ENCODE measurements at places on chromosomes 1 and 21. TPM values are rescaled to one million over a fixed set of nuclear protein-coding genes. Genes with fewer than 3 reads are reported as not detected.
A peak's percentile ranks its signal among the peaks of the same experiment; 100 is the strongest.

DNA sequence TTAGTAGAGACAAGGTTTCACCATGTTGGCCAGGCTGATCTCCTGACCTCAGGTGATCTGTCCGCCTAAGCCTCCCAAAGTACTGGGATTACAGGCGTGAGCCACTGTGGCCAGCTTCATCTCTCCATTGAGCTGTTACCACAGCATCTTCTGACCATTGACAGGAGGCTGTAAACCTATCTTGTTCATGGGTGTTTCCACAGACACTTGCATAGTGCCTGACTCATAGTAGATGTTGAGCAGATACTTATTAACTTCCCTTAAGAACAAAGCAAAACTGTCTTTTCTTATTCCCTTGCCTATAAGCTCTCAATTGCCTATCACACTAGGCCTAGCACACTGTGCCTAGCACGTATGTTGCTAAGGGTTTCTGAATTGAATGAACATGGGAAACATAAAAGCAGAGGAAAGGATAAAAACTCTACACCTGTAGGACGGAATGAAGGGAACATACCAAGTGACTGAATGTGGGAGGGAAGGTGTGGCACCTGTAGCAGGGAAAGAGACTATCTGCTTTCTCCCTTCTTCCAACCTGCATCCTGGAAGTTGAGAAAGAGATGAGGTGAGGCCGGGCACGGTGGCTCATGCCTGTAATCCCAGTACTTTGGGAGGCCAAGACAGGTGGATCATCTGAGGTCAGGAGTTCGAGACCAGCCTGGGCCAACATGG is 1.2 kb upstream of the C1orf54 start:
- DNase-seq: no peak

RAB42 gene
- 3.5 TPM for total RNA-seq

DNA sequence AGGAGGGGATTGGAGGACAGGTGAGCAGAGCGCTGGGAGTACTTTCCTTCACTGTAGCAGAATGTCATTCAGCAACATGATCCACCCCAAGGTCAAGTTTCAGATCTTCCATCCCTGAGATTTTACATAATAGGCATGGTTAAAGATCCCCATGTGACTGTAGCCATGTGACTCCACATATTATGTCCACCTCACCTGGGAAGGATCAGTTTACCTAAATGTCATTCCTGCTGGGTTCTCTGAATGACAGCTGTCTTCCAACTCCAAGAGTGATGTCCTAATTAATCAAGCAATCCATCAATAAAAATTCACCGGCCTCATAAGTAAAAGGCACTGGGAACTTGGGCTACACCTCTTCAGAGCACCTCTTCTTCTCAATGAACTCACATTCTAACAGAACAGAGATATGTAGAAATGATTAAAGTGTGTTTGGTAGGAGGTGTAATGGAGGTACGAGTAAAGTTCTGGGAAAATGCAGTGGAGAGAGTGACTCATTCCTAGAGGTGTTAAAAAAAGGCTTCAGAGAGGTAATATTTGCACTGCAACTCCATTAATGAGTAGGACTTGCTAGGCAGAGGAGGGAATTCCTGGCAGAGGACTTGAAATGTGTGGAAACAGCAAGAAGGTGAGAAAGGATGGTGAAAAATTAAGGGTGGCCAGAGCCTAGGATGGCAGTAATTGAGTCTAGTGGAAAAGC is 22.2 kb upstream of the MAPKAPK2 start:
- DNase-seq: no peak

- peak; percentile 80 for DNase-seq
These were observed at the start of gene PDE4B for GRCh38 chr1:65792669-65793358. TSS of gene PDE4B (plus strand) at chr1:65792895.

DNA sequence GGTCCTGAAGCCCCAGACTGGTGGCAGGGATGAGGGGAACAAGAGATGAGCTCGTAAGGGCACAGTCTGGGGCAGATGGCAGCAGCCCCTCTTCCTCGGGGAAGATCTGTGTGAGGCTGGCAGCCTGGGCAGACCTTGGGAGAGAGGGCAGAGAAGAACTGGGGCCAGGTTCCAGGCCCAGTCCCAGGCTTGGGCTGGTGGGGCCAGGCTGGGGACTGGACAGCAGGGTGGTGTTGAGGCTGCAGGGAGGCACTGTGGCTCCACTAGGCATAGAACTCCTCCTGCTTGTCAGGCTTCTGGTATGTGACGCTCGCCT is 35.7 kb downstream of the SDC3 start:
- DNase-seq: no peak

RIPK4 gene
- 1.0 TPM for total RNA-seq
